ENCODE measurements at places on chromosomes 5 and 9. TPM values are rescaled to one million over a fixed set of nuclear protein-coding genes. Genes with fewer than 3 reads are reported as not detected.

DNA sequence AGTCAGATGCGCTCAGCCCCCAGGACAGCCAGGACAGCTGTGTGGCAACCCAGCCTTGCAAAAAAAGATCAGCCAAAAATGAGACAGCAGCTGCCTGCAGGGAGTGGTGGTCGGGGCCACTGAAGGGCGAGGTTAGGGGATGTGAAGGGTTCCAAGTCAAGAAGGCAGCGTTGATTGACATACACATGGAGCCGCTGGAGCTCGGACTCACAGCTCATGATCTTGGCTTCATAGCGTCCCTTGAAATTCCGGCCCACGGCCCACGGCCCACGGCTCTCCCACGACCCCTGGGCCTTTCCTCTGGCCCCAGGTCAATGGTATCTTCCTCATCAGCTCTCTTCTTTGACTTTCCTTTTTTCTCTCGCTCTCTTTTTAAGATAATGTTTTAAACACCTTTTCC lies 390.0 kb upstream of the IRX4 start:
- H3K27ac ChIP-seq, result no peak overlapping the region
- H3K4me3 ChIP-seq, result no peak overlapping the region
- peaks cover 2% of the 10 kb centered on the region for H3K36me3 ChIP-seq
- peaks cover 7% of the 10 kb centered on the region for H3K27me3 ChIP-seq

- H3K36me3 ChIP-seq, result no peaks in the 10 kb centered on the region
- no peaks in the 10 kb centered on the region for H3K27me3 ChIP-seq
- no peak for DNase-seq
Observed at GRCh38 chr5:89292487-89292886, 409.5 kb upstream of the MEF2C start.

GRCh38 chr5:147417135-147417813 lies 92.6 kb downstream of the DPYSL3 start:
- H3K27ac ChIP-seq, result no peak overlapping the region
- no peaks in the 10 kb centered on the region for H3K27me3 ChIP-seq
- peaks cover 9% of the 10 kb centered on the region for H3K4me1 ChIP-seq
- no peak overlapping the region for H3K4me3 ChIP-seq
- no peak for DNase-seq

FABP6 gene
- total RNA-seq, result 1.5 TPM

- H3K4me1 ChIP-seq, result no peaks in the 10 kb centered on the region
- no peak overlapping the region for H3K4me3 ChIP-seq
- no peaks in the 10 kb centered on the region for H3K36me3 ChIP-seq
- DNase-seq, result no peak
Observed at GRCh38 chr5:51889703-51890102, 506.5 kb downstream of the ISL1 start.

TMEM203 gene
- 49.7 TPM for total RNA-seq

MEGF10 gene
- 96.1 TPM for total RNA-seq

- peak overlapping the region; percentile 77 for H3K27ac ChIP-seq
- no peak for DNase-seq
- H3K4me3 ChIP-seq, result no peak overlapping the region
- H3K4me1 ChIP-seq, result peaks cover 5% of the 10 kb centered on the region
- H3K27me3 ChIP-seq, result no peaks in the 10 kb centered on the region
- no peaks in the 10 kb centered on the region for H3K36me3 ChIP-seq
Observed at GRCh38 chr9:115198001-115198400, 80.0 kb upstream of the TNC start.

DNA sequence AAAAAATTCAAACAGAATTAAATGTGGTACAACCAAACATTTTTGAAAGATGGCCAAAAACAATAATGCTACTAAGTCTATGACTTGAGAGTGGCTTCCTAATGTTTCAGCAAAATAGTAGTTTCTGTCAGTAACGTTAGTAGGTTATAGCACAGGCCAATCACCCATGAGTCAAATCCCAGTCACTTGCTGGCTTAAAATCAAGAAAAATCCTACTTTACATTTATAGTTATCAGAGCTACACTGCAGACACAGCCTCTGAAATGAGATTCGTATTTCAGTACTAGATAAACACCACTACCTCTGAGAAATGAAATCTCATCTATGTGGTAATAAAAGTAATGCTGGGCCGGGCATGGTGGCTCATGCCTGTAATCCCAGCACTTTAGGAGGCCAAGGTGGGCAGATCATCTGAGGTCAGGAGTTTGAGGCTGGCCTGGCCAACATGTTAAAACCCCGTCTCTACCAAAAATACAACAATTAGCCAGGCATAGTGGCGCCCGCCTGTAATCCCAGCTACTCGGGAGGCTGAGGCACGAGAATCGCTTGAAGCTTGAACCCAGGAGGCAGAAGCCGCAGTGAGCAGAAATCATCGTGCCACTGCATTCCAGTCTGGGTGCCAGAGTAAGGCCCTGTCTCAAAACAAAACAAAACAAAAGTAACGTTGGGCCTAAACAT lies 6.1 kb downstream of the ZDHHC21 start:
- peaks cover 20% of the 10 kb centered on the region for H3K36me3 ChIP-seq
- DNase-seq, result no peak
- no peak overlapping the region for H3K27ac ChIP-seq
- H3K4me3 ChIP-seq, result no peak overlapping the region

DNA sequence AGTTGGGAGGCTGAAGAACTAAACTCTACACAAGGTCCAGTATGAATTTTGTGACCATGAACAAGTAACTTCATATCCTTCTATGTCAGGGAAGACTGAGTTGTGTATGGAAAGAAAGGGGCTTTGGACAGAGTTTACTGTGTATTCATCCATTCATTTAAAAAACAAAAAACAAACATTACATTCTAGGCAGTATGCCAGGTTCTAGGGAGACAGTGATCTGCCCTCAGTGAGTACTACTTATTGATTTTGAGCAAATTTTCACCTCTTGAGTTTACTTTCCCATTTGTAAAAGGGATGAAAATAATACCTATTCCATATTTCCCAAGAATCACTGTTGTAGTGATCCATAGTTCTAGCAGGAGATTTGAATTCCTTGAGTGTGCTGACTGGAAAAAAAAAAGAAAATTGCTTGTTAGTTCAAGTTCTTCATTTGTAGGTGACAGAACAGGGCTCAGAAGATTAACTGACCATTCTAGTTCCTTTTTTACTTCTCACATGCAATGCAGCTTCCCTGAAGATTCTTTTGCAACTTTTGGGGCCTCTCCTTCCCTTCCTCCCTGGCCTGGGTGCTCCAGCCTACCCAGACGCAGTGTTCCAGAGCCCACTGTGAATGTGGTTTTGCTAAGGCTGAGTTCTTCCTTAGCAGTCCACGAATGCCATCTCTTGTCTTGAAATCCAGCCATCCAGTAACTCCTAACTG lies 2.6 kb upstream of the GAPVD1 start:
- H3K27me3 ChIP-seq, result no peaks in the 10 kb centered on the region
- DNase-seq, result no peak
- no peak overlapping the region for H3K27ac ChIP-seq
- H3K4me1 ChIP-seq, result peaks cover 27% of the 10 kb centered on the region
- peaks cover 2% of the 10 kb centered on the region for H3K36me3 ChIP-seq
- H3K4me3 ChIP-seq, result peak overlapping the region; percentile 38

GRCh38 chr5:87183896-87184295 lies 83.8 kb upstream of the RASA1 start:
- no peak overlapping the region for H3K27ac ChIP-seq
- peaks cover 2% of the 10 kb centered on the region for H3K27me3 ChIP-seq
- no peaks in the 10 kb centered on the region for H3K36me3 ChIP-seq
- no peak overlapping the region for H3K4me3 ChIP-seq

CHD1 gene
- total RNA-seq, result 72.0 TPM

ADAMTS2 gene
- 1.7 TPM for total RNA-seq

IFNK gene
- total RNA-seq, result not detected

DNA sequence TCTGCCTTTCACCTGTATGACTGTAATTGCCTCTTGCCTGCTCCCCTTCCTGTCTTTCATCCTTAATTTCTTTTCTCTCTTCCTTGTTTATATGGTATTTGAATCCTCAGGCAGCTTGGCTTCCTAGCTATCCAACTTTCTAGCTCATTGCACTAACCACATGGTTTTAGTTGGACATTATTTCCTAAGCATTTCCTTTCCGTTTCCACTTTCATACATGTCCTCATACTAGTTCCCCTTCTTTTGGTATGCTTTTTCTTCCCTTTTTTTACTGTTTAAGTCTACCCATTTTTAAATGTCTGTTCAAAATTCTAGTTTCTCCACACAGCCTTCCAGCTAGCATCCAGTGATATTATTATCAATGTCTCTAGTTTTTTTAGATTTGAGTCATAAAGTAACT lies 6.6 kb downstream of the CWC27 start:
- no peak for DNase-seq
- peaks cover 4% of the 10 kb centered on the region for H3K4me1 ChIP-seq
- H3K27ac ChIP-seq, result no peak overlapping the region
- peaks cover 2% of the 10 kb centered on the region for H3K36me3 ChIP-seq

HRCT1 gene
- not detected for total RNA-seq

PKN3 gene
- total RNA-seq, result 28.0 TPM

DNA sequence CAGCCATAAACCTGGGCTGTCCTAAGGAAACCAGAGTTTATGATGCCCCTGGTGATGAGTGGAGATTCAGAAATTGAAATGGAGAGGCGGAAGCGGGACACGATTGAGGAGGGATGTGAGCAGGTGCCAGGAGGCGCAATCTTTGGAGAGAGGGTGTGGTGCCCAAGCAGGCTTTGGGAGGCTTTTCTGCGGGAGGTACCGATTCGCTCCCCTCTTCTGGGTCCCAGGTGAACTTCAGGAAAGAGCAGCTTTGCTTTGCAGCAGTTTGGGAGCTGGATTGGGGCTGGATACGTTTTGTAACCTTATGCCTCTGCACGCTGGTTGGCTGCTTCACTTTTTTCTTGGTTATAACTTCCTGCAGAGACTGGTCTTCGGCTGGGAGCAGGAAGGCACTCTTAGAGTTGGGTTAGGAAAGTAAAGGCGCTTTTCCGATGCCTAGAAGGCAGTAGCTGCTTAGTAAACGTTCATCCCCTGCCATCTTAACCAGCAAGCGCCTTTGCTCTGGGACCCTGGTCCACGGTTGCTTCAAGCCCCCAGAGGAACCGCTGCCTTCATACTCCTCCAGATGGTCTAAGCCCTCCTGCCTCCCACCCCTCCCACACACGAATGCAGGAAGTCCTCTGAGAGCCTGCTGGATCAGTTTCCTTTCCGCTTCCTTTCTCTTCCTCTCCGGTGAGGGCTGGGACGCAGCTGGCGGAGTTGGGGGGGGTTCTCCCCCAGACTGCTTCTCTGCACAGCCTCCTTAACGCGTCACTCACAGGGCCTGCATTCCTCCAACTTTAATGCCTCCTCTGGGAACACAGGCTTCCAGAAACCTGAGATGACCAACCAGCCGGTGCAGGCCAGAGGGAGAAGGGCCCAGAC lies 15.2 kb upstream of the NEK6 start:
- no peaks in the 10 kb centered on the region for H3K36me3 ChIP-seq
- no peak overlapping the region for H3K27ac ChIP-seq
- no peak overlapping the region for H3K4me3 ChIP-seq
- H3K27me3 ChIP-seq, result no peaks in the 10 kb centered on the region
- peaks cover 7% of the 10 kb centered on the region for H3K4me1 ChIP-seq

- H3K4me1 ChIP-seq, result no peaks in the 10 kb centered on the region
- no peak overlapping the region for H3K27ac ChIP-seq
- H3K27me3 ChIP-seq, result no peaks in the 10 kb centered on the region
- no peak overlapping the region for H3K4me3 ChIP-seq
- no peak for DNase-seq
- no peaks in the 10 kb centered on the region for H3K36me3 ChIP-seq
Observed at GRCh38 chr9:13459071-13459470, 179.6 kb upstream of the MPDZ start.

TUSC1 gene
- total RNA-seq, result not detected

- H3K4me1 ChIP-seq, result peaks cover 43% of the 10 kb centered on the region
- H3K27me3 ChIP-seq, result no peaks in the 10 kb centered on the region
- H3K27ac ChIP-seq, result no peak overlapping the region
Observed at GRCh38 chr5:16916262-16916878, 19.7 kb downstream of the MYO10 start.

DNA sequence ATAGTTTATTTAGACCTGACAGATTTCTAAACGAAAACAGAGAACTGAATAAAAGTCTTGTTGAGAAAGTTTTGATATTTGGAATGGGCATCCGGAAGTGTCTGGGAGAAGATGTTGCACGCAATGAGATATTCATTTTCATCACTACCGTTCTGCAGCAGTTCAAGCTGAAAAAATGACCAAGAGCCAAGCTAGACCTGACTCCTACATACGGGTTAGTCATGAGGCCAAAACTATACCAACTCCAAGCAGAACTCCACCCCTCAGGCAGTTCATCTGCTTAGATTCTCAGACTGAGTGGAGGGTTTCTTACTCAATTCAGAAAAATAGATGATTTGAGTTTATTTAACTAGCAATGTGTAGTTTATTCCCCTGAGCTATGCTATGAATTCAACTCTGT lies 95.4 kb upstream of the ANXA1 start:
- no peaks in the 10 kb centered on the region for H3K27me3 ChIP-seq
- no peak for DNase-seq
- H3K27ac ChIP-seq, result no peak overlapping the region
- H3K4me1 ChIP-seq, result peaks cover 1% of the 10 kb centered on the region

- H3K36me3 ChIP-seq, result no peaks in the 10 kb centered on the region
- DNase-seq, result no peak
- H3K4me3 ChIP-seq, result no peak overlapping the region
- no peaks in the 10 kb centered on the region for H3K27me3 ChIP-seq
Observed at GRCh38 chr5:38575476-38575875, 19.0 kb upstream of the LIFR start.

CORO2A gene
- total RNA-seq, result 9.5 TPM

DNA sequence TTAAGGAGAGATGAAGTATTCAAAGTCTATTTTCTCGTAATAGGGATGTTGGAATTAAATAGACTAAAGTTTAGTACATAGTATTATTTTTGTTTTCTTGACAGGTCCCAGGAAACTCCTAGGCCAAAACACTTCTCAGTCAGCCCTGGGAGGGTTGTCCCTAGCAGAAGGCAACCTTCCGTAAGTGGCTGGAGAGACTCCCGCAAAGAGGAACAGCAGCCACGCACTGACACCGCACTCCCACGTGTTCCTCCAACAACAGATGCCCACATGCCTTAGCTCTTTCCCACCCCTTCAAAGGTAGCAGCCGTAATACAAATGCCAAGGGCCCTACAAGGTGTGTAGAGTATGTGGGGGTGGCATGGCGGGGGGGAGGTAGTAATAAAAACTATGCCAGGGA lies 28.4 kb downstream of the PCDHGC5 start:
- H3K36me3 ChIP-seq, result peaks cover 34% of the 10 kb centered on the region
- no peak overlapping the region for H3K27ac ChIP-seq
- H3K4me1 ChIP-seq, result peaks cover 96% of the 10 kb centered on the region
- no peak for DNase-seq

DDX4 gene
- total RNA-seq, result not detected

GRCh38 chr9:86604741-86605140 lies 250.5 kb upstream of the TUT7 start:
- H3K27ac ChIP-seq, result no peak overlapping the region
- H3K4me1 ChIP-seq, result peaks cover 27% of the 10 kb centered on the region
- no peak overlapping the region for H3K4me3 ChIP-seq
- no peaks in the 10 kb centered on the region for H3K27me3 ChIP-seq

DNA sequence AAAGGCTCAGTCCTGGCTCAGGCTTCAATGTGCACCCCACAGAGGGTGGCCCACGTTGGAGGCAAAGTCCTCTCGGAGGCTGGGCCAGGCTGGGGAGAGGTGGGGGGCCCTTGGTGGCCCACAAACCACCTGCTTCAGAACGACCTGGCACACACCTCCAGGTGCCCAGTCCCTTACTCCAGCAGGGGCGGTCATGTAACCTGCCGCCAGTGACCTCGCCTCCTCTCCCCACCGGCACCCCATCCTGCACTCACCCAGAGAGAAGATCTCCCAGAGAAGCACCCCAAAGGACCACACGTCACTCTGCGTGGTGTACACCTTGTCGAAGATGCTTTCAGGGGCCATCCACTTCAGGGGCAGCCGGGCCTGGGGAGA lies 22.5 kb upstream of the SCGB3A1 start:
- no peak overlapping the region for H3K4me3 ChIP-seq
- peaks cover 4% of the 10 kb centered on the region for H3K27me3 ChIP-seq
- H3K36me3 ChIP-seq, result no peaks in the 10 kb centered on the region

GRCh38 chr9:131179561-131180219 lies 54.3 kb downstream of the NUP214 start:
- no peaks in the 10 kb centered on the region for H3K27me3 ChIP-seq
- H3K4me3 ChIP-seq, result no peak overlapping the region
- H3K36me3 ChIP-seq, result peaks cover 3% of the 10 kb centered on the region
- DNase-seq, result no peak
